ENCODE measurements at places on chromosomes 1 and 21.
A peak's percentile ranks its signal among the peaks of the same experiment; 100 is the strongest.

GRCh38 chr1:89974696-89975470 lies 20.0 kb upstream of the ZNF326 start:
- no peak for DNase-seq

GRCh38 chr1:170306948-170307347 lies 161.2 kb downstream of the NTMT2 start:
- DNase-seq = no peak

- no peak for DNase-seq
These were observed 437.5 kb upstream of the VAMP3 start for GRCh38 chr1:7333620-7334019.

DNA sequence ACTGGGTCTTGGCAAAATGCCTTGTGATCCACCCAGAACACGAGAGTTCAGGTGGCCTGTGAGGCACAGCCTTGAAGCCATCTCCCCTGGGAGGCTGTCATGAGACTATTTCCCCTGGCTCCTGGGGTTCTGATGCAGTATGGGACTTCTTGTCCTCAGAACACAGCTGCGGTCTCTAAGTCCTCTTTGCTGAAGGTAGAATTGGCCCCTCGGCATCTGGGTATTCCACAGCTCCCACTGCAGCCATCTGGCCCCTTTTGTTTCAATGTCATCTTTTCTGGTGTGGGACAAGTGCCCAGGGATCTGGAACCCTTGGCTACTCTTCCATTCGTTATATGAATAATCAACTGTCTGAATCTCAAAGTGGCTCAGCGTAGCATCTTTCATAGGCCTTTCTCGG lies 17.0 kb upstream of the LY9 start:
- no peak for DNase-seq

DNA sequence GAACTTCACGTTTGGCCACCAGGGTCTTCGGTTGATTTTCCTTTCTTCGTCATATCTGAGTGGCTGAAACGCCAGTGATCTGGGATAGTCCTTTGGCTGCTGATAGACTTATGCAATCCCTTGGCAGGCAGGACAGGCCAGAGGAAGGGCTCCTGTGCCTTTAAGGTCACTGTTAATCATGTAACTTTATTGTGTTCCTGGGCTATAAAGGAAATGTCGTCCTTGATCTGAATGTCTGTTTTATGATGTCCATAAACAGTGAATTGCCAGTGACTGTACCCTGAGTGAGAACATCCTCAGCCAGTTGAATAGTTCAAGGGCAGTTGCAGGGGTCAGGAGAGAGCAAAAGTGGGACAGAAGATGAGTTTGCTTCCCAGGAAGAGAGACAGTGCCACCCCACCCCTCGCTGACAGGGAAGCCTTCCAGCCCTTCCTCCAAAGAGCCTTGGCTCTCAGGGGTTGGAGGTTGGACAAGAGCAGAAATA lies 68.0 kb downstream of the PDE9A start:
- DNase-seq = no peak

DNA sequence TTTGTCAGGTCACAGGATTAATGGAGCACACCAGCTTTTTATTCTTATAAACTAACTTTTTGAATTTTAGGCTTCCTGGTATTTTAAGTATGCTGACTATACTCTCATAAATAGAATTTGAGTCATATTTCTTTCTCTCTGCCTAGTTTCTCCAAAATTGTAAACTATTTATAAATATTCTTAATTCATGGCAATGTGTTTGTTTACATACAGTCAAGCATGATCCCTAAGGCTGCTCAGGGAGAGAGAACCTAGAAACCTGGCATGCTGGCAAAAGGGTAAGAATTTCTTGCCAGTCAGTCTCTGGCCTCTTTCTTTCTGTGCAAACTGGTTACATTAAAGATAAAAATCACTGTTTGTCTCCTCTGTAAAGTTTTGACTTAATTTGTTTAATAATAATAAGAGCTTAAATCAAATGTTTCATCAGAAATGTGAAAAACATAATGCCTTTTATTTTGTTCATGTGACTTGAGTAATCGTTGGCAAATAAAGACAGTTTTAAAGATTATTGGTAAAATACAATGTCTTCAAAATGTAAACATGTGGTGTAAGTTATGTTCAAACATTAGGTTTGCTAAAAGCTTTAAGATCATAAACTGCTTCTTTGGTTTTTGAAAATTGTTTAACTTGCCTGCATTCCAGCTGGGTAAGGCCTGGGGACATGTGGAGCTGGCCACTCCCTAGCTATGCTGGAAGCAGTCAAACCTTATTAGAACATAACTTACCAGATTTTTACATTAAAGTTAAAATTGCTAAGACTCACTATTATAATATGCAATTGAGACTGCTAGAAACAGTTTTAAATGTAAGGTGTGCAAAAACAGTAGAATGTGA lies 1401.7 kb downstream of the NCAM2 start:
- DNase-seq = no peak

DNA sequence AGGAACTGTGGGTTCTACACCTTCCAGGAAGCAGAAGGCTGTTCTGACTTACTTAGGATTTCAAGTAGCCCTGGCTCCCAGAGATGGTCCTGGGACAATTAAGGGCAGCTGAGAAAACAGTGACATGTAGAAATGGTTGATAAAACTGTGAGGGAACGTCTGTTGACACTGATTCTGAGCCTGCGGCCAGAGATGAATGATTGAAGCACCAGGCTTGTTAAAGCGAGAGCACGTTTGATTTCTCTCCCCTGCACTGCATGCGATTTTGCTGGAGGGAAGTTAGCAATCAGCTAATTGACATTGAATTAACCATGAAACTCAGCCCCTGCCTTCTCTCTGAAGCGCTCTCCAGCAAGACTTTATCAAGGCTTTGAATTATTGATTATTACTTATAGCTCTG lies 29.9 kb upstream of the POU3F1 start:
- no peak for DNase-seq

- DNase-seq = no peak
These were observed 89.5 kb upstream of the RUNX3 start for GRCh38 chr1:25019337-25020172.

- DNase-seq = no peak
These were observed 236.2 kb downstream of the SETD4 start for GRCh38 chr21:35824136-35824535.

DNA sequence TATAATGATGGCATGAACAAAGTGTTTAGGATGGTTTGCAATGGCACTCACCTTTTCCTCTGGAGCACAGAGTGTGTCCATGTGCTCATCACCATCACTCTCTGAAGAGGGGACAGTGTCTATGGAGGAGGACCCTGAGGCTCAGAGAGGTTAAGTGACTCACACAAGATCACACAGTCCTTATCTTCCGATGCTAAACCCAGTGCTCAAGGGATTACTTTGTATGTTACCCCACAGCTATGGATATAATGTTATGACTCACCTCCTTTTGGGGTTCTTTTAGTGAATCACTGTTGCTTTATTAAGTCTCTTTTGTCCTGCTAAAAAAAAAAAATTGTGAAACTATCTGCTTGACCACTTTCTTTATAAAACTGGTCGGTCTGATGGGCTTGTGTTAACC lies 67.6 kb downstream of the TENT5C start:
- no peak for DNase-seq

DNA sequence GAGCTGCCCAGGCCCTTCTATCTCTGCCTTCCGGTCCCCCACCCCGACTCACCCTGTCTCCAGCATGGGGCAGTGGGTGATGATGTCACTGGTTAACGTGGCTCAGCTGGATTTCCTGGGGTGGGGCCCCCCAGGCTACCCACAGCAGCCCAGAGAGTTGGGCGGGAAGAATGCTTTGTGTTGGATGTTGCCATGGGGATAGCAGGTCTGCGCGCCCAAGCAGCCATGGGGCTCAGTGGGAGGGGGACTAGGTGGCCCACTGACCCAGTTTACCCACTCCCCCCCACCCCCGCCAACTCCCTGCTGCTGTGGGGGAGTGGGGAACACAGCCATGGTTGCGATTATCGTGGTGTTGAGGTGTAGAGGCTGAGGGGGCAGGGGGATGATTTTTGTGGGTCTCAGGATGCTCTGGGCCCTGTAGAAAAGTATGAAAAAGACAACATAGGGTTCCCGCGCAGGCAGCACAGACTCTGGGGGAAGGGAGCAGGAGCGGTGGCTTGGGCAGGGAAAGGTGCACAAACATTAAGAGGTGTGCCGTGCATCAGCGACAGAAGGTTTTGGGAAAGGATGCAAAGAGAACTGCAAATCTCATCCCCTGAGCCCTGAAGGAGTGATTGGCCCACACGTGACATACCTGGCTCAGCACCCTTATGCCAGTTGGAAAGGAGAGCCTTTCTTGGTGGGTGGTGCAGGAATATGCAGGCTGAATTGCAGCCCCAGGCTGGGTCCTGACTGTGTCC lies 8.5 kb downstream of the CELSR2 start:
- no peak for DNase-seq

DNA sequence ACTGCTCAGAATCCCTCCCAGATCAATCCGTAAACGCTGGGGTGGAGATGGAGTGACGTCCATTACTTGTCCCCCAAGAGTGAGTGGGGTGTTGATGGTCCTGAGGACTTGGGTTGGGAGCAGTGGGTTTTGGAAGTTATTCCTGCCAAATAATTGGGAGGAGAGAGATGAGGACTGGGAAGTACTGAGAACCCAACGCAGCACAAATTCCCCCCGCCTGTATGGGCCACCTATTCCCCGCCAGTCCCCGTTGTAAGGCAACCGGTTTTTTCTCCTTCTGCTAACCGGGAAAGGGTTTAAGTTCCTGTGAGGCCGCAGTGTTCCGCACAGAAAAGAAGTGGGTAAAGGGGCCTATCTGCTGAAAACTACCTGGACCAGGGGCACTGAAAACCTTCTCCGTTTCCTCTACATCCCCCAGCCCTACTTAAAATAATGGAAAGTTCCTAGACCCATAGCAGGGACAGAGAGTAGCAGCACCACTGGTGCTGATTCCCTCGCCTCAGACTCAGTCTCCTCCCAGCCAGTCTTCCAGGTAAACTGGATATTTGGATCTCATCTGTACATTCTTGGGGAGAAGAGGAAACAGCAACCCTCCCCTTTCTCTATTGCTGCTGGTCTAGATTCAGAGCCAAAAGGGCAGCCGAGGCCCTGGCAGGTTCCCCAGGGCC lies 738 bp downstream of the LURAP1 start:
- no peak for DNase-seq

DNA sequence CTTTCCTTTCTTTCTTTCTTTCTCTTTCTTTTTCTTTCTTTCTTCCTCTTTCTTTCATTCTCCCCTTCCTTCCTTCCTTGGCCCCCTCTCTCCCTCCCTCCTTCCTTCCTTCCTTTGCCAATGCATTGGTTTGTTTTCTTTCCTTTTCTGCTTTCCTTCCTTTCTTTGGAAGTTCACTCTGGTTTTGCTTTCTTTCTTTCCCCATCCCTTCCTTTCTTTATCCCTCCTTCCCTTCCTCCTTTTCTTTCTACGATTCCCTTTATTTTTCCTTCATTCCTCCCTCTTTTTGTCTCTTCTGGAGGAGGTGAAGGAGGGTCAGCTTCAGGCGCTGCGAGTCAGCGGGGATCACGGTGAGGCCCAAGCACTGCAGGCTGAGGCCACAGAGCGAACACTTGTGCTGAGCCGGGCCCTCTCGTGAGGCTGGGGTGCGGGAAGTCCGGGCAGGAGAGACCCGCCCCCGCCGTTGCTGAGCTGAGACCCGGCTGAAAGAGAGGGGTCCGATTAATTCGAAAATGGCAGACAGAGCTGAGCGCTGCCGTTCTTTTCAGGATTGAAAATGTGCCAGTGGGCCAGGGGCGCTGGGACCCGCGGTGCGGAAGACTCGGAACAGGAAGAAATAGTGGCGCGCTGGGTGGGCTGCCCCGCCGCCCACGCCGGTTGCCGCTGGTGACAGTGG lies 1.5 kb downstream of the SIM2 start:
- peak; percentile 29 for DNase-seq

GRCh38 chr21:36059823-36060158 lies 535 bp downstream of the SETD4 start:
- peak; percentile 66 for DNase-seq

DNA sequence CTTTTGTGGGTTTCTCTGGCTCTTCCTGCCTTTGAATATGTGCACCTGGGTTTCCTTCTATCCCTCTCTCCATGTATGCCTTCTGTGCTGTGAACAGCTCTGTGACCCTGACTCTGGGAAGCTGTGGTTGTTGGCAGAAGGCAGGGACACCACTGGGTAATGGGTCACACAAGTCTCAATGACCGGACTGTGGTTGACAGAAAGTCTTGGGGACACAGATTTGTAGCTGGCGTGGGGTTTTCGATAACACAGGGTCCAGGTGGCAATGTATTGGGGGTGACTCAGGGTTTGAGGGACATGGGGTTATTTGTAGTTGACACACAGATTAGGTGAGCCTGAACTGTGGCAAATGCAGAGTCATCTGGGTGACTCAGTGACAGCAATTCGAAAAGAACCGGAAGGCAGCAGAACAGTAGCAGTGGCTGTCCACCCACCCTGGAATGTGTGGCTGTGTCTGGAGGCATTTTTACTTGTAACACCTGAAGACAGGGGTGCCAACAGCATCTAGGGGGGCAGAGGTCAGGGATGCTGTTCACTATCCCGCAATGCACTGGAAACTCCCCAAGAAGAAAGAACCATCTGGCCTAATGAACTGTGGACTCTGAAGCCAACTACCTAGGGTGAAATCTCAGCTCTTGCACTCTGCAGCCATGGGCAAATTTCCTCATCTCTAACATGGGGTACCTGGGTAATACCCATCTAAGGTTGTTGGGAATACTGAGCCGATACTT lies 13.0 kb upstream of the SLC6A9 start:
- DNase-seq = no peak

DNA sequence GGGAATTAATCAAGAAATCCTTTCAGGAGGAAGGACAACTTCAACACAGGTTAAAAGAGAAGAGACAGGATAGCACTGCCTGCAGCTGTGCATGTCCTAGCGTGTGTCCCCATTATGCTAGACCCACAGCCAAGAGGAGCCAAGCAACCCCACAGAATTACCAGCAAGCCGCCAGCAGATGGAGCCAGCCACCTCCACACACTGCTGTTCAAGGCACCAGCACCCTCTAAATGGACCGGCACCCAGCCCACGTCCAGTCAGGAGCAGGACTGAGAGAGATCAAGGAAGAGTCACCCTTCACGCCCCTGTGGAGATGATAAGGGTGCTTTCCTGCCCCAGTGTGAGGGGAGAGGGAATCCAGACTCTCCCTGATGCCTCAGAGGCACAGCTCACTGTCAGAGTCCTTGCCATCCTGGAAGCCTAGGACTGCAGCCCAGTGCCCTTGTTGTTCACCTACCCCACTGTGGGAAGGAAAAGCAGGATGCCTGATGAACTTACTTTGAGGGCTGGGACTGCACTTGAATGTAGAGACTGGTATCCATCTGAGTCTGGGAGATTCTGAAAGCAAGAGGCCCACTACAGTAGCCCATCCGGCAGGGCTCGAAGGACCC lies 37.1 kb upstream of the CTTNBP2NL start:
- peak; percentile 82 for DNase-seq

DNA sequence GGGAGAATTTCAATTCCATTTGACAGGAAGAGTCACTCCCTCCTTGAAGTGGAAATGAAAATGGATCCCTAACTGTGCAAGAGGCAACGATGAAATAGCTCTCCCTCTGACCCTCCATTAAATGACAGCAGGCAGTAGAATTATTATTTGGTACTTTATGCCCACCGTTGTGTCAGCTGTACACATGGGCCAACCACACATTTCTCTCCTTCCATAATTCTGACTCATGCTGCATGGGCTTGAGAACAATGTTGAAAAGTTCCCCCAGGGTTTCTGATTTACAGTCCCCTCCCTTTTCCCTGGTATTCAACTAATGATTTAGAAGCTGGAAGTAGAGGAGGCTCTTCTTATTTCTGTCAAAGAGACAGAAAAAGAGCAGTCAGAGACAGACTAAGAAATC lies 103.5 kb downstream of the RGS7 start:
- DNase-seq = no peak

Measured in aorta (tissue), 5 donors.